ENCODE measurements at places on chromosomes 4 and X. TPM values are rescaled to one million over a fixed set of nuclear protein-coding genes. Genes with fewer than 3 reads are reported as not detected.

WNK3 gene
- 3.9 TPM for polyA plus RNA-seq

COL4A6 gene
- 17.8 TPM for polyA plus RNA-seq

ADH1C gene
- 120 TPM for polyA plus RNA-seq

CCSER1 gene
- 20.3 TPM for polyA plus RNA-seq

SPANXC gene
- not detected for polyA plus RNA-seq

POLN gene
- polyA plus RNA-seq, result 2.4 TPM

AVPR2 gene
- 1.4 TPM for polyA plus RNA-seq

BEND2 gene
- polyA plus RNA-seq, result 0.08 TPM

LDB2 gene
- polyA plus RNA-seq, result 109 TPM

TLR3 gene
- polyA plus RNA-seq, result 17.3 TPM

REPS2 gene
- 19.6 TPM for polyA plus RNA-seq

ADRA2C gene
- polyA plus RNA-seq, result 9.8 TPM

SCML1 gene
- polyA plus RNA-seq, result 24.4 TPM

TEX13C gene
- not detected for polyA plus RNA-seq

GRIPAP1 gene
- polyA plus RNA-seq, result 45.2 TPM
